SIG-M5 (cell line): ENCODE measurements at places on chromosomes 12 and 14.

- DNase-seq, result no peak
These were observed 3.9 kb downstream of the CEP170B start for GRCh38 chr14:104868811-104869572.

DNA sequence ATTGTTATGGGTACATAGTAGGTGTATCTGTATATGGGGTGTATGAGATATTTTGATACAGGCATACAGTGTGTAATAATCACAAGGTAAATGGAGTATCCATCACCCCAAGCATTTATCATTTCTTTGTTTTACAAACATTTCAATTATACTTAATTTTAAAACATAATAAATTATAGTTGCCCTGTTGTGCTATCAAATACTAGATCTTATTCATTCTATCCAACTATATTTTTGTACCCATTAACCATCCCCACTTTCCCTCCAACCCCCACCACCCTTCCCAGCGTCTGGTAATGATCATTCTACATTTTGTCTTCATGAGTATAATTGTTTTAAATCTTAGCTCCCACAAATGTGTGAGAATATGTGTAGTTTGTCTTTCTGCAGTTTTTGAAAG is 302.6 kb downstream of the FOXG1 start:
- no peak for DNase-seq

DNA sequence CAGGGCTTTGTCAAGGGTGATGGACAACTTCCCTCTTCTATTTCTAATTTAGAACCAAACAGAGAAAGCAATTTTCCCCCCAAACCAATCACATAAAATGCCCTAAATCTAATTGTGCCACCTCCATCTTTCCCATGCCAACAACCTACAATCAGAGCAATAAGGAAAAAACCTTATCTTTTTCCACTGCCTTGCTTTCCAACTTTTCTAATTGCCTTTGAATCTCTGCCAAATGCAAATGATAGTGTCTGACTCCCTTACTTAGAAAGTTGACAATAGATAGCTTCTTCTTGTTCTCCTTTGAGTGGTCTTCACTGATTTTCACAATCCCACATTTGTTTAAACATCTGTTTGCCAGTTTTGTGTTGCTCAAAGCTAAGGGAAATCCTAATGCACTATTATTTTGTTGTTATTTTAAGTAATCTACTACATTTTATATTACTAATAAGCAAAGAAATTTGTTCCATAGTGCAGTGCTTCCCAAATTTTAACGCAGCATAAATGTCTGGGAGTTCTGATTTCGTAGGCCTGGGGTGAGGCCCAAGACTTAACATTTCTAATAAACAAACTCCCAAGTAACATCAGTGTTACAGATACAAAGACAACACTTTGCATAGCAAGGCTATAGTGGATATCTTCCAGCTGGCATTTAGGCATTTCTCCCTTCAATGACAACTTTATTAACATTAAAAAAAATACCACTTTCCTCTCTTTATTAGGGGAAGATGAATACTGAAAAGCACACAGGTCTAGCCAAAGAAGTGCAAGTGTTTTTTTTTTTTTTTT is 696.3 kb upstream of the USP15 start:
- no peak for DNase-seq

DNA sequence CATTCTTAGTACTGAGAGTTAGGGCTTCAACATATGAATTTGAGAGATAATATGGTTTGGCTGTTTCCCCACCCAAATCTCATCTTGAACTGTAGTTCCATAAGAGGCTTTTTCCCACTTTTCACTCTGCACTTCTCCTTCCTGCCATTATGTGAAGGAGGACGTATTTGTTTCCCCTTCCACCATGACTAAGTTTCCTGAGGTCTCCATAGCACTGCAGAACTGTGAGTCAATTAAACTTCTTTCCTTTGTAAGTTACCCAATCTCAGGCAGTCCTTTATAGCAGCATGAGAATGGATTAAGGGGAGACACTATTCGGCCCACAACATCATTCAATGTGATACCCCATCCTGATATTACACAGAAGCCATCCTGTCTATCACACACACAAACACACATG is 36.8 kb upstream of the ALG10B start:
- DNase-seq, result no peak

DNA sequence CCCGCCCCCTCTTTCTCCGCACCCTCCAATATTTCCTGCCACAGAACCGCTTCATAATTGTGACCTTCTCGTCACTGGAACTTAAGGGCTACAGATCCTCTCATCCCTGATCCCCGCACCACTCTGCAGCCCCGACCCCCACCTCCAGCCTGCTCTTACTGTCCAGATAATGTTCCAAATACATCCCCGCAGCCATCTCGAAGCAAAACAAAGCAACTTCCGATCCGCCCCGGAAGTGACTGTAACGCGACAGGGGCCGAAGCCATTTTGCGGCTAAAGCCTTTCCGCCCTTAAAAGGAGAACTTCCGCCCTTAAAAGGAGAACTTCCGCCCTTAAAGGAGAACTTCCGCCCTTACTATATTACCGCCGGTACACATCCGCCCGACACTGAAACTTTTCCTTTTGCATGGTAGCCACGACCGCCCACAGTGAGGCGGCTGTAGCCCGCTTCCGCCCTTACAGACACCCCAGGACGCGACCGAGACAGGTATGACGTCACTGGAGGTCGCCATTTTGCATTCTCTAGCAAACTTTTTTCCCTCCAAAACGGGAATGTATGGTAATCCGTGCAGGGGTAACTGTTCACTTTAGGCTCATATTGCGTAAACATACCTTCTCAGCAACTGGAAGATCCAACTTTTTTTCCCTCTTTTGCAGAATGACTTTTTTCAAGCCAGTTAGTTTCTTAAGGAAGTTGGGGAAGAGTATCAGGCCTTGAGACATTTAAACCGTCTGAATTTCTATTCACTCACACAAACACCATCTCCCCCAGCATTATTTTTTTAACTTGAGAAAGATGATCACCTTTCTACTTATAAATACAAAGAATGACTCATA is at the start of gene ING4:
ING4 (minus strand) TSS at position 214 of the 837 bp plus-strand sequence; CDS start at position 196, 18 bp downstream.
- peak; percentile 100 for DNase-seq

- no peak for DNase-seq
These were observed 231.7 kb downstream of the NRXN3 start for GRCh38 chr14:78401866-78402265.

- no peak for DNase-seq
These were observed 259.8 kb downstream of the NUAK1 start for GRCh38 chr12:105878964-105879363.

DNA sequence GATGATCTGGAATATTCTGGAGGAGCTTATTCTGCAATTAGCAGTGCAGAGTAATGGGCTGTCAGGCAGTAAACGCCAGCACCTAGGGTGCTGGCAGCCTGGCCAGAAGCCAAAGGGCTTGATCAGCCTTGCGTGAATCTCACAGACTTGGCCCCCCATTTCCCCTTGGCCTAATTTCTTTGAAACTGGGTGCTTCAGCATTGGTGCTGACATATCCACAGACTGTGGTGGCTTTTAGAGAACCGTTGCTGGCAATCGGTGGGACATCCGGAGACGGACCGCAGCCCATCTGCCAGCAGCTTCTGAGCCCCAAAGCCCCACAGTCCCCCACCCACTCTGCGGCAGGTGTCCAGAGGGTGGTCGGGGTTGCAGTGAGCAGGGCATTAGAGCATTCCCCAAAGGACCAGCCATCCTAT is 157.1 kb downstream of the CALM1 start:
- no peak for DNase-seq

- no peak for DNase-seq
These were observed 4.4 kb upstream of the PLXNC1 start for GRCh38 chr12:94143951-94144350.

GRCh38 chr14:64801800-64802199 is 77.9 kb downstream of the SPTB start:
- DNase-seq, result no peak

DNA sequence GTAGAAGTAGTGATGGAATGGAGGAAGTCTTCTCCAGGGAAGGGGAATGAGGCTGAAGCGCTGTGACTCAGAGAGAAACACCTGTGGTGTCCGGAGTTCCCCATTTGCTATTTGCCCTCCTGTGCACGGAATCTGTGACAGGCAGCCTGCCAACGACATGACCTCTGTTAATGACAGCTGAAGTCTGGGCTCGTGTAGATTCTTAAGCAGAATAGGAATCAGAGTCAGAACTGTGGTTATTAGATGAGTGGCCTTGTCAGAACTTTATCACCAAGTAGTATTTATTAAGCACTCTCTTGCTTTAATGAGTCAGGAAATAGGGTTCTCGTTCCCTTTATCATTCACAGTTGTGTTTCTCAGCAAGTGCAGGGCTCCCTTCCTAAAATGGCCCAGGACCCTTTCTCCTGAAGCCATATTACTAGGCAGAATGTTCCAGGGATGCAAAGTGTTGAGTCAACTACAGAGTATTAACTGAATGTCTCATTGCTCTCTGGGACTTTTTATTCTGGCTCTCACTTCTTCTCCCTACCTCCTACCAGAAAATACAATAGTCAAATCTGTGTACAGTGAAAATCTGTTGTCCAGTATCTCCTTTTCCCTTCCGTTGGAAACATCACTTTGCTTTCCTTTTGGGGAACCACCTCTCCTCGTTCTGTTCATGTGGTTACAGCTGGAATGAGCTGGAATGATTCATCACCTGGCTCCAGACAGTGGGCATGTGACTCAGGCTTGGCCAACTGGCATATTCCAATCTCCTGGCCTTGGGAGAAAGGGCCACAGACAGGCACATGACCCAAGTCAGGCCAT is 77.8 kb upstream of the MAX start:
- no peak for DNase-seq

DNA sequence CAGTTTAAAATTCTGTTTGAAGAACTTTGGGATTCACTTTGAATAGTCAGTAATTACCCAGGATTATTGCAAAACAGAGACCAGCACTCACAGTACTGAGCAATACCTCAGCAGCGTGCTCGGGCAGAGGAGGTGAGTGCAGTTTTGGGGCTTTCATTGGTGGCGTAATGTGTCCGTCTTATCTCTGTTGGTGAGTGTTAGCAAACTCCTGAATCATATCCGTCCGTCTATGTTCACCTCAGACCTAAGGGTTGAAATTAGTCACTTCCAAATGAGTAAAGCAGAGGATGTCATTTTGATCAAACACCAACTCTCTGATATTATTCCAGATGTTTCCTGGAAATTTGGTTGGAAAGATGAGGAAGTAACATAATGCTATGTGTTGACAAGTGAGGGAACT is 82.8 kb downstream of the BORCS5 start:
- peak; percentile 74 for DNase-seq

GRCh38 chr12:116101991-116102390 is 175.5 kb downstream of the MED13L start:
- DNase-seq, result no peak

DNA sequence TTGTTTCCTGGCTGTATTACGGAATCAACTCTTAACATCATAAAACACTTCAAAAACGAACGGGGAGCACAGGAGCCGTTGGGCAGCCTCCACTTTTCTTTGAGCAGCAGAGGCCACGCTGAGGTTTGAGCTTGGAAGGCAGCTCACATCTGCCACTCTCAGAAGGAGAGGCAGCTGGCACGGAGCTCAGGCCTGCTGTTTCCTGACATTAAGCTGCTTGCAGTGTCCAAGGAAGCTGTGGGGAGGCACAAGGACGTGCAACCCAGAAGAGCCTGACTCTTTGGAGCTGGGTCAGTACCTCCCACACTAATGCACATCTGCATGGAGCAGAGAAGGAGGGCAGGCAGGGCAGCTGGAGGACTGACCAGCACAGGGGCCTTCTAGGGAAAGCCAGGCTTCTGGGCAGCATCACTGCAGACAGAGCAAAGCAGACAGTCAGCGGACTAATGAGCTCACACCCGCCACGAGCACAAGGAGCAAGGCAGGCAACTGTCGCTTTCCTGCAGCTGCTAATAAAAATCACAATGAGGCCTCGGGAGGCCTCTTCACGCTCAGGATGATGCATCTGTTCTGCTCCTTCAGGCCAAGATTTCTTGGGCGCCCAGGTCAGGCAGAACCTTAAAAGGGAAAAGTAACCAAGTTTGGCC is 211.1 kb downstream of the GLT1D1 start:
- no peak for DNase-seq

DNA sequence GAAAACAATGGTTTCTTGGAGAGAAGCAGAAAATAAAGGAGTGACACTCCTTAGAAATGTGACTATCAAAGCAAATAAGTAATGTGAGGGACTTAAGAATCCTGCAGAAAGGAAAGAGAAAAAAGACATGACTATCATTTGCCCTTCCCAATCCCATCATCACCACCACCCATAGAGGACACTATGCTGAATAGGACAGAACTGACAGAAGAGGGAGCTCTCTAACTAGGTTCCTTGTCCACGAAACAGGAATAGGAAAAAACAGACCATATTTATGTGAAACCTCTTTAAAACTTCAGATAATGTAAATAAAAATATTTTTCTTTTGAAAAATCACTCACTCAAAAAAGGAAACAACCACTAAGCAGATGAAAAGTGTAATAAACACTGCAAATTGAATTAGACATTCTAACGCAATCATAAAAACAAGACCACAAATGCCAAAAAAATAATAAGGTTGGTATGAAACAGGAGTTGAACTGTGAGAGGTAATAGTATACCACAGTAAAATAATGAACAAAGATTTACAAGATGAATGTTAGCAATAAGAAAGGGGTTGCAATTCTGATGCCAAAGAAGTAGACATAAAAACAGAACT is 24.1 kb downstream of the KLRD1 start:
- no peak for DNase-seq

- DNase-seq, result no peak
These were observed 12.8 kb downstream of the USP15 start for GRCh38 chr12:62272936-62273552.

- no peak for DNase-seq
These were observed 179.1 kb downstream of the SOX5 start for GRCh38 chr12:23770202-23770938.

DNA sequence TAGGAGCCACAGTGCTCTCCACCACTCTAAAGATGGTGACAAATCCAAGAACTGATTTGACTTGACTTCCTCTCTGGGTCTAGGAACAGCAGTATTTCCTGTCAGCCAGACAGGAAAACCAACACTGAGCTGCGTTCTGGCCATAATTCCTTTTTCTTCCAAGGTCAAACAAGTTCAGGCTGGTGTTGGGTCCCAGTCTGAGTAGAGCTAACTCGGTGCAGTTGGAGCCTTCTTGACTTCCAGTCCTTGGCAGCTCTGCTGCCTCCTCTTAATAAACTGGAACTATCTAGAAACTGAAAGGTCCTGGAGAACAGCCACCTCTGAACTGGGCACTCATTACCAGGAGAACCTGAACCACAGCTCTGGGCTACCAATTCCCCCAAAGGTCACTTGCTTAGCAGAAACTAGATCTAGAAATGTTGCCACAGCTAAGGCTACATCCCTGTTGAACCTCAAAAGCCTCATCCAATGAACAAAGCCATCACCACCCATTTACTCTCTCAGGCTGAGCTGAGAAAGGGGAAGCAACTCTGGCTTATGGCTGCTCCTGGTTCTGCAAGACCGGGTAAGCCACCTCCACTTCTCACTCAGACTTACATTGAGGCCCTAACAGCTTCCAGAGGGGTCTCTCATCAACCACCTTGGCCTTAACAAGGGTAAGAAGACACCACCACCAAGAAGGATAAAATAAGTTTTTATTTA is 27.7 kb downstream of the MAX start:
- no peak for DNase-seq

- DNase-seq, result no peak
These were observed 26.6 kb downstream of the ETV6 start for GRCh38 chr12:11676052-11676451.

GRCh38 chr12:50187084-50187900 is 20.1 kb upstream of the CERS5 start:
- no peak for DNase-seq

GRCh38 chr12:76260390-76260748 is 87.8 kb downstream of the BBS10 start:
- DNase-seq, result no peak

- no peak for DNase-seq
These were observed 24.9 kb downstream of the RMST start for GRCh38 chr12:97487470-97487869.
